Activated CD4-positive, alpha-beta T cell treated with anti-CD3 and anti-CD28 coated beads, Interleukin-2, amount 50 U/mL, for 1 hour (primary cell): ENCODE measurements at places on chromosomes 12 and 14.

GRCh38 chr14:89440986-89441909, 24.2 kb upstream of the FOXN3 start:
- DNase-seq, result no peak

GRCh38 chr12:3747543-3747942, 5.4 kb downstream of the CRACR2A start:
- peak; percentile 42 for DNase-seq

DNA sequence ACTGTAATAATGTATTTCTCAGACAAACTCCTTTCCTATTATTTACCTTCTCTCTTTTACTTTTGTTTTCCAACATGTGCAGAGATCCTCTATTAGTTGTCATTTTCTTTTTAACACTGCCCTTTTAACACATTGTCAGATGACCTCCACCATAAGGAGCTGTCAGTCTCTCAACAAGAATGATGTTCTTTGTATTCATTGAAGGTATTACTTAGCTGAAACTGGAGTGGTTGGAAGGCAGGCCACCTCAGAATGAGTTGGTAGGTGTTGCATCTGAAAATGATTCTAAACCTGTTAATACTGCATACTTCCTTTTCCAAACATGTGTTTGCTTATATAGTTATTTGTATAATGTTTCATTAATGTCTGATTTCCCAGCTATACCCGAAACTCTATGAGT, 16.9 kb downstream of the TMEM117 start:
- DNase-seq, result no peak

GRCh38 chr14:51921026-51921425, 60.6 kb downstream of the GNG2 start:
- no peak for DNase-seq

- DNase-seq, result no peak
Observed at GRCh38 chr12:132415327-132416120, 74.4 kb upstream of the FBRSL1 start.

DNA sequence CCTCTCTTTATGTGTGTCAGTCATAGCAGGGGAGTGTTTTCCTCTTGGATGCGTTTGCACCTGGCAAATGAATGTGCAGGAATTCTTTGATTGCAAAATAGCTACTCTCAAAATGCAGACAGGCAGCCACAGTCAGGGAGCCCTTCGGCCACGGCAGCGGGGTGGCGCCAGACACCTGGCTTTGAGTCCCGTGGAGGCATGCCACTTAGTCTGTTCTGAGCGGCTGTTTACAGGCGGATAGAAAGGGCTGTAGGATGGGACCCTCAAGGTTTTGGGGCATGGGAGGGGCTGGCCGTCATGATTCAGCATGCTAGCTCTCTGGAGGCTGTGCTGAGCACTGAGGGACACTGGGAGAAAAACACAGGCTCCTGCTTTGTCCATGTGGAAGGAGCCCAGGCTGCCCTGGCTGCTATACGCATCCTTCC, 117.1 kb downstream of the SLC25A47 start:
- peak; percentile 34 for DNase-seq

DNA sequence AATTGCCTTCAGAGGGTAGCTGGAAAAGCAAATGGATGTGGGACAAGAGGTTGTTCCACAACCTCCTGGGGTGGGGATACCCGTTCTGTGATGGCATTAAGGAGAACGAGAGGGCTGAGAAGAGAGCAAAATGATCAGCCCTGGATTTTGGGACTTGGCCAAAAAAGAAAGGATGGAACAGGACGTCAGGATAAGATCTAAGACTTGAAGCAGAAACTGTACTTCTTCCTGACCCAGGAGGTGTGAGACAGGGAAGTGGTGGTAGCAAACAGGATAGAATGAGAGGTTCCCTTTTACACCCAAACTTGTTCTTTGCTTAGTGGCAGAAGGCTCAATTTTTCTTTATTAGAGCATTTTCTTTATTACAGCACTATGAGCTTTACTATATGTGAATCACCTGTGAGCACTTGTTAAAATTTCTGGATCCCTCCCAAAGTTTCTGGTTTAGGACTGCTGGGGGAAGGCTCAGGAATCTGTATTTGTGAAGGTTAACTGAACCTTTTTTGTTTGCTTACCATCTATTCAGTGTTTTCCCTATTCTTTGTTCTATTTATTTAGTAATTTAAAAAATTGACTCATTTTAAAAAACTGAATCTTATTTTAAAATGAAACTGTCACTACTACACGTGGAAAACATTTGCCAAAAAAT, 59.2 kb downstream of the ERC1 start:
- DNase-seq, result no peak

DNA sequence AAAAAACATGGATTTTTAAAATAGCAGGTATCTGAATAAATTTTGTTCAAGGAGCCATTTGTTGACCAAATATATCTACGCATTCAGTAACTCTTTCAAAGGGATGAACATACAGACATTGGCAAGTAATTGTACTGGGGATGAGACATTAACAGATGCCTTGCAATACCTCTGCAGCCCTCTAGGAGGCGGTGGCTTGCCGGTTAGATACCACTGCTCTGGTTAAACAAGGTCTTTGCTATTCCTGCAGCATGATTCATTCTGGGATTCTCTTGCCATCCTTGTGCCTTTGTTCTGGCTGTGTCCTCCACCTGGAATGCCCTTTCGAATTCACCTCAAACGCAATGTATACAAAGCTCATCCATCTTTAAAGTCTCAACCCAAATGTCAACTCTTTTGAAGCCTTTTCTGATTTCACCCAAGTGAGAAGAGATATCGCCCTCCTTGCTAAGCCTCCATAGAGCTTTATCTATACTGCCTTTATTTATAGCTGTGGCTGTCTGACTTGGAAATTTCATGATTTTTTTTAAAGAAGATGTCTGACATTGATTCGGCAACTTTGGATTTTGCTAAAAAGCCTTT, 131.0 kb upstream of the SRRM4 start:
- no peak for DNase-seq

- DNase-seq, result no peak
Observed at GRCh38 chr12:24821691-24822090, 127.2 kb downstream of the BCAT1 start.

DNA sequence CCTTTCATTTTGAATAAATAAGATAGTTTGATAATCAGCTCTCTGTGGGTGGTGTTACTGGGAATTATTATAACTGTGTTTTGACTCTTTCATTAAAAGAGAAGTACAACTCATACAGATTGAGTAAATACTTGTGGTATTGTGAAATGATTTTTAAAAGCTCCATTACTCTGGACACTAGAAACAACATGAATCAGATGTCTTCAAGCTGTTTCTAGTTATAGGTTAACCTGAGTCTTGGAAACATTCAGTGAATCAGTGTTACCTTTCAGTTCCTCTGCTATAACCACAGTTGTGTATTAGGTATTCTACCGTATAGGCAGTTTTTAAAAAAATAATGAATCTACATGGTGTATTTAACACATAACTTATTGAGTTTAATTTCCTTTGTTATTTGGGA, 128.4 kb upstream of the SSTR1 start:
- DNase-seq, result no peak

DNA sequence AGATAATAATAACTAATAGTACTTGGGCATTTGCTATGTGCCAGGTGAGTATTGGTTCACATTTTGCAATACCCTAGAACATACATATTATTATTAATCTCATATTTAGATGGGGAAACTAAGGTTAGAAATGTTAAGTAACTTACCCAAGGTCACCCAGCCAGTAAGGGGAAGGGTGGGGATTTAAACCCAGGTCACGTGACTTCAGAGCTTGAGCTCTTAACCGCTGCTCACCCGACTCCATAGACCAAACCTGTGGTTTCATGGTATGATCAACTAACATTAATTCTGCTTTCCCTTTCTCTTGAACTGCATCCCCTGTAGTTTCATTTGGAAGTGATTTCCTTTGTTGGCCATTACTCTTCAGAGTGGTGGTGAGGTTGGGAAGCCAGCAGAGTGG, 242.3 kb downstream of the NRXN3 start:
- no peak for DNase-seq

DNA sequence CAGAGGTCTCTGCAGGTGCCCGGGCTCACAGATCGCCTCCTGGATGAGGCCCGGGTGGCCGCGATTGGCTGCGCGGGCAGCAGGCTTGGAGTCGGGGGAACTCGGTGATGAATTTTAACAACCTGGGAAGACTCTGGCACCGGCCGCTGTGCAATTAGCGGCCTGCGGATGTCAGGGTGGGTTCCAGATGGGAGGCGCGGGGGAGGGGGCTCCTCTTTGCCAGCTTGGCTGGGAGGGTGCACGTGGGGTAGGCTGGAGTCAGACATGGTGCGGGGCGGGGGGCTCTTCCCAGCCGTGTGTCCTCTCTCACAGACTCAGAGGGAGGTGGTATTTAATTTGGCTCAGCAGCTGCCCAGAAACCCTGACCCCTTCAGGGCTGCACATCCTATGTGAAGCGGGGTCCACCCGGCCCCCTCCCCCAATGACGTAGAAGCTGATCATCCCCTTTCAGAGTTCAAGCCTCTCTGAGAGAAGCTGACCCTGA, 81.4 kb downstream of the KIF26A start:
- no peak for DNase-seq

GRCh38 chr12:10283027-10283426, 24.6 kb upstream of the KLRD1 start:
- no peak for DNase-seq

DNA sequence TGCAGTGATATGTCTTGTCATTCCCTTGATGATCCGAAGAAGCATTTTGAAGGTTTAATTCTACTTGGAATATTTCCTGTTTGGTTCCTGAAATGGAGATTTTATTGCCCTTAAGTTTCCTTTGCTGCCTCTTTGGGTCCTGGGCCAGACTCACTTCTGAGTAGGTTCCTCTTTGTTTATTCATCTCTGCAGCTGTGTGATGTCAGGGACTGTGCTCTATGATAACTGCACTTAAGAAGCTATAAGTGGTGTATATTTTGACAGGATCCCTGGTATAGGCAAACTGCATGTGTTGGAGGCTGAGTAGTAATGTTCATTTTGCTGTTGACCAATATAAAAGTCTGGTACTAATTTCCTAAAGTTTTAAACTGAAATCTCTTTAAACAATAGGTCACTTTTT, at the start of gene KLRC4:
Gene KLRC4, minus strand, starts transcription at position 366 of the 400 bp plus-strand sequence. Its CDS starts 182 bp downstream, at position 184.
- no peak for DNase-seq

- no peak for DNase-seq
Observed at GRCh38 chr12:99513066-99513465, 134.5 kb upstream of the GARIN6 start.

GRCh38 chr12:103780992-103781391, 60.0 kb downstream of the NT5DC3 start:
- DNase-seq, result no peak

DNA sequence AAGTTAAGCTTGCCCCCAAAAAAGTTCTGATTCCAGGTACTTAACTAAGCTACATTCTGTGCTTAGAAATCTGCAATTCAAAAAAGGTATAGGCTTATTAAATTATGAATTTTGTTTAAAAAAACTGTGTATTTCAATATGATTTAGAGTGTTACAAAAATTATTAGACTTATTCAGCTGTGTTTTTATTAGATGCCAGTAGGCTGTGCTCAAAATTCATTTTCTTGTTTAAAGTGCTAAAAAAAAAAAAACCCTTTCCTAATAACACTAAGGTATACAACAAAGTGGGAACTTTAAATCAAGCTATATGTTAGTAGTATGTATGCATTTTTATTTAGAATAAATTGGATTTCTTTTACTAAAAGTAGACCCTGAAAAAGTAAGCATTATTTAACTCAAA, 25.0 kb downstream of the LRRC9 start:
- DNase-seq, result no peak

- no peak for DNase-seq
Observed at GRCh38 chr14:96938946-96939345, 141.8 kb downstream of the VRK1 start.

GRCh38 chr14:52522581-52523345, 29.5 kb downstream of the TXNDC16 start:
- DNase-seq, result no peak

DNA sequence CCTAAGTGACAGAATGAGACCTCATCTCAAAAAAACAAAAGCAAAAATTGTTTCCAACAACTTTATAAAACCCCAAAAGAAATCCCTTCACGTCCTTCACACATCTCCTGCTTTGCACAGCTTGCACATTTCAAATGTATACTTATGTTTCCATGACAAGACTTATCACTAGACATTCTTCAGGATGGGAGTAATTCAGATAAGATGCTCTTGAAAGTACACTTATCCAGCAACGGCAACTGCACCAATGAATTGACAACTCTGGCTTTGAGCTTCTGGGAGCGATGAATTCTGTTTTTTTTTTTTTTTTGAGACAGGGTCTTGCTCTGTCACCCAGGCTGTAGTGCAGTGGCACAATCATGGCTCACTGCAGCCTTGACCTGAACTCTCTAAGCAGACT, 30.8 kb upstream of the AKAP5 start:
- DNase-seq, result no peak

DNA sequence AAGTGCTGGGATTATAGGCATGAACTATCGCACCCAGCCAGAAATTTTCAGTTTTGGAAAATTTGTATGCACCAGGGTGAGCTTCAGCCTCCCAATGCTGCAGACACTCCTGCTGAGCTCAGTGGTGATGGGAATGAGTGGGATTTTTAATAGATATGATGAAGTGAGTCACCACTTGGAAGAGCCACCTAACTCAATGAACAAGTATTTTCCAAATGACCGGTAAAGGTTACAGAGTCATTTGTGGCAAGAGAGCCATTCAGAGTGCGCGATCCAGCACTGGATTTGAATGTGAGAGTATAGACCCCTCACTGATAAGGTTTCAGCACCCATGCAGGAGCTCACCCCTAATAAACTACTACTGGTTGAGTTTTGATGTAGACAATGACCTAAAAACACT, 100.7 kb downstream of the PPP2R5C start:
- DNase-seq, result no peak

GRCh38 chr12:101794574-101794973, 36.2 kb downstream of the GNPTAB start:
- no peak for DNase-seq

DNA sequence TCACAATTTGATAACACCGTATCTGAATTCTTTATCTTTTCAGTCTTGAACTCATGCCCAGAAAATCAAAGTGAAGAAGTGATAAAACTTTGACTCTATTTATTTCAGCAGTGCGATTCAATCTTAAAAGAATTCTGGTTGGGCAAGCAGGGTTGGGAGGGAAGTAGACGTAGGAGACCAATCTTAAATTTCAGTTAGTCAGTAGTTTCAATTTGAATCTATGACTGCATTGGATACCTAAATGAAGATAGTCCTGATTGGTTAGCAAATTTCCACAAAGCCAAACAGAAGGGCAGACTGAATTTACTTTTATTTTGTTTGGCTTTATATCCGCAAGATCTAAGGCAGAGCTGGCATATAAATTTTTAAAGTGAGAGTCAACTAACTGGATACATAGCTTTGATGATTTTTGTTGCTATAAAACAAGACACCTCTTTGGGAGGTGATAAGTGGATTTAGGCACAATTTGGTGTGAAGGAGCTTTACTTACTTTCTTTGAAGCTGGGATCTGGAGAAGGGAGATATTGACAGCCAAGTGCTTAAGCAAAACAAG, 2.6 kb downstream of the ACSS3 start:
- DNase-seq, result no peak

- DNase-seq, result peak; percentile 55
Observed at GRCh38 chr12:9797722-9798619, 29.3 kb upstream of the KLRF1 start.

GRCh38 chr14:74169906-74170305, 69.3 kb upstream of the VSX2 start:
- no peak for DNase-seq
